Inflammatory macrophage treated with lipopolysaccharide for 4 hours (primary cell): ENCODE measurements at places on chromosomes 4 and X.

GRCh38 chrX:34900691-34901090, 41.9 kb upstream of the FAM47B start:
- no peak for DNase-seq

DNA sequence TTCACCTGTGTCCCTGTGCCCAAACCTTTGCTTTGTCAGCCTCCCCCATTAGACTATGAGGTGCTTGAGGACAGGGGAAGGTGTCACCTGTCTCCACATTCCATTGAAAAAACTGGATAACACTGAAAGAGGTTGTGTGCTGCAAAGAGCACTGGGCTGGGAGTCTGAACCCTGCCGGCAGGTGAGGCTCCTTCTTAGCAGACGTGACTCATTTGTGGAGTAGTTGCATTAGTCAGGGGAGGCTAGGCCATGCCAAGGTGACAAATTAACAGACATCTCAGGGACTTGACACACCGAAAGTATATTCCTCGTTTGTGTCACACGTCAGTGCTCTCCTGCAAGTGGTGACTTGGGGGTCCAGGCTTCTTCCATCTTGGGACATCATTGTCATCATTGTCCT, 95.9 kb upstream of the STX18 start:
- no peak for DNase-seq

DNA sequence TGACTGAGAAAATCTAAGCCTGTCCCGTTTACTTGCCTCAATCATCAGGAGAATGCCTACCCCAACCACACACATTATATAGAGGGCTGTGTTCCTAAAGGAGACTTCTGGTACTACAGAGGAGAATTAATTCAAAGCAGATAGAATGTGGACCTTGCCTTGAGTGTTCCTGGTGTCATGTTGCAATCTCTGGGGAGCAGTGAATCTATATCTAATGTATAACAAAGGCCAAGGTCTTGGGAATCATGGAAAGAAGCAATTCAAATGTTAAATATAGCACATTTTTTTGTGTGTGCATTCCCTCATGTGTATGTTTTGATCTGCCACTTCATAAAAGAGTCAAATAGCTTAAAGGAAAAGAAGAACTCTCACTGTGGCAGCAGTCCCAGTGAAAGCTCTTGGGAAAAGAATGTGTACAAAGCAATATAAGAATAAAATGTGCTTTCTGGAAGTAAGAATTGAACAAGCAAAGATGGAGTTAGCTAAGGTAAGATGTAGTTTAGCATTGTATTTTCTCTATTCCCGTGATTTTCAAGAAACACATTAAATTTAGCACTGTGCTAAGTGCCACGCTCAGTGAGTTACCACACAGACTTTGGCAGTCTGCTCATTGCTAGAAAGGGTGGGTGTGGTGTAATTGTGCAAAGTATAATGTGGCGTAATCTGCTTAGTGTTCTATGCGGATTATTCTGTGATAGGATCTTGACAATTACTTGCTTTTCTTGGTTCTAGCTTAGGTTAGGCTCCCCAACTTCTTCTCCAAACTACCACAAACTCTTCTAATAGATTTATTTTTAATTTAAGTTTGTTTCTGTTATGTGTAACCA, 13.7 kb downstream of the ADH6 start:
- DNase-seq: no peak

GRCh38 chrX:52811065-52811625, at the start of gene XAGE5:
TSS of gene XAGE5 (plus strand) at chrX:52811287. CDS start at chrX:52812567, 1,280 bp downstream.
- DNase-seq: no peak

GRCh38 chrX:17395154-17395553, 20.2 kb downstream of the NHS start:
- no peak for DNase-seq

DNA sequence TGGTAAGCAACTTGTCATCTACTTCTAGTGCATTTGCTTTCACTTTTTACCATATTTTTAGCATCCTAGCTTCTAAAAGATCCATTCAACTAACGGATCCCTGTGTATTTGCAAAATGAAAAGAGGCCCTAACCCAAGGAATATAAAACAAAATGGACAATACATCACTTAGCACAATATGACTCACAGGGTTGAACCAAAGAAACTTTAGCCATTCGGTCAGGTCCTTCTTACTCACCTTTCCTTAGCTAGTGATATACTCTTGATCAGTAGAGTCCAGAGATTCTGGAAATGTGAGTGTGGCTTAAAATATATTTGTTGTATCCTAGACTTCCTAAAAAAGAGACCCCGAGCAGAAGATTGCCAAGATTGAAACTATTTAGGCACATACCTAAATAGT, 19.5 kb downstream of the TMPRSS11E start:
- DNase-seq: no peak

DNA sequence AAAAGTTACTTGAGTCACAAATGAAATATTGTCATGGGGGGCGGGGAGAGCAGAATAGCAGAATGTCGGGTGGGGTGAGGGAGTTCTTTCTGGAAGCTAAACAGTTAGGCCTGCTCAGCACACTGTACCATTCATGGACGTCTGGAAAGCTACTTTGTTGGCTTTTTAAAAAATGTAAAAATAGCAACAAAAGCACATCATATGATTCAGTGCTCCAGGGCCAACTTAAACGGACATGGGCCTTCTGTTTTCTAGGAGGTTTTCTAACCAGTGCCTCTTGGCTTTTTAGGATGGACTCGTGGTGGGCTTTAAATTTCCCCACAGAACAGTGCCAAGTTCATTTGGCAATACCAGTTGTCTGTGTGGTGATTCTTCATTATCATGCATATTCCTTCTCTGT, 57.4 kb upstream of the CLCN4 start:
- no peak for DNase-seq

DNA sequence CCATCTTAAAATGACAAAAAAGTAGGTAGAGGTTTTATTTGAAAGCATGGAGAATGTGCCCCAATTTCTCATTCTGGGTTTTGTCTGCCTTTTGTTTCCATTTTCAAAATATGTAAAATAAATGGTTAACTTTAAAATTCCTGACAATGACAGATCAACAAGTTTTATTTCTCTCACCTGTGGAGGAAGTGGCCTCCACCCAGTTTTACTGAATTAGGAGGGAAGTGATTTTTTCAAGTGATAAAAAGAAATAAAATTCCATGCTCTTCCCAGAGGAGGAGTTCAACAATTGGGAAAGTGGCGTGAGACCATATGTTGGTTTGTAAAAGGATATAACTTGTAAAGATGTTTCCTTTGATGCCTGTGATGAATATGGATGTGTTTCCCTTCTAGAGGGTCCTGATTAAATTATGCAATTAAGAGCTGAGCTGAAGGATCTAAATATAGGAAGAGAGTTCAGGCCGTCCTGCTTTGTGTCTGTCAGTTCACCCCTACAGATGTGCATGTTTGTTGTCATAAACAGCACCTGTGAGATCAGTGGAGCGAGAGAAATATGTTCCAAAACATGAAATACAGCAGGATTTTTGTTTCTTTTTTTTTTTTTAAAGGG, 19.5 kb downstream of the SMAD1 start:
- no peak for DNase-seq

DNA sequence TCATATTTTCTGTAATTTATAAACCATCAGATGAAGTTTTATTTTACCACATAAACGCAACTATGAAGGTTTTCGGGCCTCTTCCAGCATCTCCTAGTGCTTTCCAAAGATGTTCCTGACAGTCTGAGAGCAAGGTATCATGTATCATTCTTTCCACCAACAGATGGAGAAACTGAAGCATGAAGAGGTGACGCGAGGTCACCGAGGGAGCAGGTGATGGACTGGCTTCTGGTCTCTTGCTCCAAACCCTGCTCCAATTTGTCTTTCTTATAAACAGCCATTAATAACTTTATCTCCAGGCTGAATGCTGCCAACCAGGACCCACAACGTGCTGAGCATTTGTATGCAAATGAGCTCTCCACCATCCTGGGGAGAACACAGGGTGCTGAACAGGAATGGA, 86.3 kb upstream of the MAML3 start:
- no peak for DNase-seq

DNA sequence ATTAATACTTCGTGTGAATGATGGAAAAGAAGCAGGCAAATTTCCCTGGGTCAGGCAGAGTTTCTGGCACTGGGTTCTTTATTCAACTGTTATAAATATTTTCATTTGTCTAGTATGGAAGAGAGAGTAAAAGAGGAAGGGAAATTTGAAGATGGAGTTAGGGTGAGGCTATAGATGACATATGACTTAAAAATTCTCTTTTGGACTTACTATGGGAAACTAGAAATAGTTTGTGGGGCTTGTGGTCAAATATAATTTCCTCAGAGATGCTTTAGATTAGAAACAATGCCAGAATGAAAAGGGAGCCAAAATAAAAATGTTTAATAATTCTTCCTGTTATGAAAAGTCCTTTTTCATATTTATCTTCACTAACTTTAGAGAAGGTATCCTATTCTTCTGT, 103.2 kb downstream of the GC start:
- DNase-seq: no peak

- DNase-seq: no peak
Observed at GRCh38 chr4:91116861-91117260, 989.7 kb downstream of the CCSER1 start.

DNA sequence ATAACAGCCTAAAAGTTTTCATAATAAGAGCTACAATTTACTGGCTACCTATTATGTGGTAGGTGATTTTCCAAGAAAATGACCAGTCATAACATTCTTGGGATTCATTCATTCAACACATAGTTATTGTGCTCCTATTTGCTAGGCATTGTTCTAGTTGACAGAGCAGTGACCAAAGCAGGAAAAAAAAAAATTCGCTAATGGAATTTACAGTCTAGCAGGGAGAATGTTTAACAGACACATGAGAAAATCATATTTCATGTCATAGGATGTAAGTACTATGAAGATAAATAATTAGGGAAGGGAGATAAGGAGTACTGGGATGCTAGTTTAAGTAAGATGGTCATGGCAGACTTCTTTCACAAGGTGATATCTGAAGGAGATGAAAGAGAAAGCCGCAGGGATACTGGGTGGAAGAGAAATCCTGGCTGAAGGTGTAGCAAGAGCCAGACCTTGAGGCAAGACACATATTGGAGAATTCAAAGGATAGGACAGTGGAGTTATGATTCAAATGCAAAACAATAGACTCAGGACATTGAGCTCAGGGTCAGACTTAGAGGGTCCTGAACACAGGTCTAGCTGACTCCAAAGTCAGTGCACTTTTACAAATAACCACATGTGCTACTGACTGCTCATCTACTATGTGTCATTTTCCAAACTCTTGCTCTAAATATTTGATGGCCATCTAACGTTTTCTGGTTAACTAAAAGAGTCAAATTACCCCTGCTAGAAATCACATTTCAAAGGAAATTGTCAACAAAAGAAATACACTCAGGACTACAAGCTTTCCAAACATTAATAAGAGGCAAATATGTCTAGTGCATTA, 20.4 kb downstream of the SPCS3 start:
- no peak for DNase-seq

GRCh38 chr4:150237110-150237872, 159.0 kb downstream of the DCLK2 start:
- DNase-seq: no peak

DNA sequence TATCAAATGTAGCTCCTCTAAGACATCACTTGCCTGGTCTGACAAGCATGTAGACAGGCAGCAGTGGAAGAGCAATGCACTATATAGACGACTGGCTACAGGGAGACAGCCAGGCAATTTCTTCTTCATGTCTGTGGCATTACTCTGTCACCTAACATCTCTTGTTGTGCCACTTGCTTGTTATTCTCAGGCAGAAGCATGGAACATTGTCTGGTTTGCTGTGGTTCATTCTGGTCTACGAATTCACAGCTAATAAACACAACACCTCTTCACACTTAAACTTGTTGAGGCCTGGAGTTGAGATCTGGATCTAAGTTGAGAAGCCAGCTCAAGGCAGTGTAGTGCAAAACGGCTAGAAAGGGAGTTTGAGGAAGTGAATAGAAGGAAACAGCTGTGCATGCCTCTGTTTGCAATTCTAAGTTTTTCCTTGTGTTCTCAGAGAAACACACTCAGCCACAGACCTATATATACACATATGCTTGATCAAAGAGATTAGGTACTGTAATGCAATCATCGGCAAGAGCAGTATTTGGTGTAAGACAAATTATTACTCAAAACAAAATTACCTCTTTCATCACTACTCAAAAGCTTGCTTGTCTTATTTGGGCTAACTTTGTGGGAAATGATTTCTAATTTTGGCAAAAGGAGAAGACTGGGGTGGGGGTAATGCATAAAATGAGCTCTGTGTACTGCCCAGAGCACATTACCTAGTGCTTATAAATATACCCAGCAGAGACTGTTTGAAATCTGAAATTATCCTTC, 243.8 kb downstream of the PPP3CA start:
- DNase-seq: peak; percentile 34

GRCh38 chr4:82770607-82771006, 28.0 kb downstream of the SCD5 start:
- no peak for DNase-seq

DNA sequence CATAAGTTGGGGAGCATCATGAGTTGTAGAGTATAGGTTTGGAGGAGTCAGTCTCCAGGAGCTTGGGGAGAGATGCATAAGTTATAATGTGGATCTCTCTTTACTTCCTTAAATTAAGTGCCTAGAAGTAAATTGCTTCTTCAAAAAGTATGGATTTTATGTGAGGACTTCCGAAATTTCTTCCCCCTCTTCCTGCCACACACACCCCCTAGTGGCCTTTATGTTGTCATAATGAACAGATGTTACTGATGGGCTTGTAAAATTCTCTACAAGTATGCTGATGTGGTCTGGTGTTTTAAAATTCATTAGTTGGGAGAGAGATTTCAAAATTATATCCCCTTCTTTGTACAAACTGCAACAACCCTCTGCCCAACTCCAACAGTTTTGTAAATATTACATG, 2.3 kb upstream of the METTL14 start:
- DNase-seq: peak; percentile 33

DNA sequence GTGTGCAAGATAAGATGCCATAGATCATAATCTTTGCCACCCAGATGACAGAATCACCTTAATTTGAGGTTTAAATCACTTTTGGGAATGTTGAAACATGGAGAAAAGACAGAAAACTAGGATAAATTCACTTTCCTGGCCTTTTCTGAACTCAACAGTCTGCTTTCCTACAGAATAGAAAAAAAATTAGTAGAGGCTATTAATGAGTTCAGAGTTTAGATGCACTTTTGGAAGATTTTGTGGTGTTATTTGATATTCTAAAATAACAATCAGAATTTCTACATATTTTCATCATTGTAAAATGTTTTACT, 195.9 kb downstream of the CAMK2D start:
- DNase-seq: no peak

DNA sequence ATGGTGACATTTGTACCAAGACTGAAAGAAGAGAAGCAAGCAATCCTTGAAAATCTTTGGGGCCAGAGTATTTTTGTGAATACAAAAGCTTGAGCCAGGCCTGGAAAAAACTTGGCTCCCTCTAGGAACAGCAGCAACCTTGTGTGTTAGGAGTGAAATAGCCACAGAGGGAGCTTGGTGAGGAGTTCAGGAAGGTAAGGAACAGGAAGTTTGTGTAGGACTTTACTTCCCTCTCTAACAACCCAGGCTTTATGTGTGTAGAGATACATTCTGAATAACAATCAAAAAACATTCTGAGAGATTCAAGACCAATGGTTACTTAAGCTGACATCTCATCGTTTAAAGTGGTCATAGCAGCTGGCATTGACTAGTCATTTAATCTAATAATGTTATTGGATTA, 668.5 kb downstream of the PCDH18 start:
- DNase-seq: no peak
